ENCODE measurements at places on chromosomes 5 and 9.

DNA sequence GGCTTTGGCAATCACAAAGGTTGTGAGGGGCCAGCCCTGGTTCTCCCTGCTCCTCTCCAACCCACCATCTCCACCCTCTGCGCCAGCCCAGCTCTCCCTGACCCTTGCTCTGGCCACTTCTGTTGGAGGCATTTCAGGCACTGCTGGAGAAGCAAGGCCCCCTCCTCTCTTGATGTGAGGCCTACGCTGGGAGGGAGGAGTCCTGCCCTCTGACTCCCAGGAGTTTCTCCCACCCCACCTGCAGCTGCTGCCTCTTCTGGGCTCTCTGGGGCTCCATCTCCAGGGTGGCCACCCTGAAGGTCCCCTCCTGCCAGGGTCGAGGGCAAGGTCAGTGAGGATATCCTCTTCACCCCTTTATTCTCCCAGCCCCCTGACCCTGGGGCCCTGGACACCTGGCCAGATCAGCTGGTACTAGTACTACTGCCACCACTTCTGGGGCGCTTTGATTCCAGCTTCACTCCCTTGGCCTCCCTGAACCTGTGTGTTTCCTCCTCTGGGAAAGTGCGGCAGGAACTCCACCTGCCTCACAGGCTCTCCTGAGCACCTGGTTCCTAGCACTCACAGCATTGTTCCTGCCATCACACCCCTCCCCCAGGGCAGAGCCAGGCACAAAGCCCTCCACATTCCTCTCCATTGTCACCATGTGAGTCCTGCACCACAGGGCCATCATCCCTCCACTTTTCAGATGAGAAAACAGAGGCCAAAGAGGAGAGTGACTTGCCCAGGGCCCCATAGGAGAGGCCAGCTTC lies 23.8 kb upstream of the TDRD7 start:
- no peak for DNase-seq

DNA sequence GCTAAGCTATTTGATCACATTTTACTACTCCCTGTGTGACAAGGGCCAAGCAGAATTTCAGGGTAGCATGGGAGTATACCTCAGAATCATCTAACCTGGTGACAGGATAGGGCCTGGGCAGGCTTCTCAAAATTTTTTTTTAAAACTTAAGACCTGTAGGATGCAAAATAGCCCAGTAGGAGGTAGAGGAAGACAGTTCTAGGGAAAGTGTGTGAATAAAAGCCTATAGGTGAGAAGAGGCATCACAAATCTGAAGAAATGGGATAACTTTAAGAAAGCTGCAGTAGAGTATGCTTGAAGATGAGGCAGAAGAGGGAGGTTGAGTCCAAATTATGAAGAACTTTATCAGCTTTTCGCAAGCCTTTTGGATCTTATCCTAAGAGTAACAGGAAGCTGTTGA lies 32.3 kb downstream of the CNTRL start:
- DNase-seq = no peak

DNA sequence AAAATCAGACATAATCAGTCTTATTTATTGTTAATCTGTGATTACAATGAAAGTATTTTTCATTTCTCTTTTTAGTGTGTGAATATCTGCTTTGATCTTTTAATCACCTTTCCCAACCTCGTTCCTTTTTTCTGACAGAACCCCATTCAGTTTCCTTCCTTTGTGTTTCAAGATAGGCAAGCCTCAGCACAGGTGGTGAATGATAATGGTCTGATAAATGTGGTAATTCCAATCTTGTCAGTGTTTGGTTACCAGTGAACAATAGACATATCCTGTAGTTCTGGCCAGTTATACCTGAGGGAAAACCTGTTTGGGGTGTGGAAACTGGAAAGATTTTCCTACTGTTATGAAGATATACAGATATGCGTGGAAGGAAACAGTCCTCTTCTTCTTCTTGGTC lies 13.5 kb downstream of the STX17 start:
- DNase-seq = no peak

DNA sequence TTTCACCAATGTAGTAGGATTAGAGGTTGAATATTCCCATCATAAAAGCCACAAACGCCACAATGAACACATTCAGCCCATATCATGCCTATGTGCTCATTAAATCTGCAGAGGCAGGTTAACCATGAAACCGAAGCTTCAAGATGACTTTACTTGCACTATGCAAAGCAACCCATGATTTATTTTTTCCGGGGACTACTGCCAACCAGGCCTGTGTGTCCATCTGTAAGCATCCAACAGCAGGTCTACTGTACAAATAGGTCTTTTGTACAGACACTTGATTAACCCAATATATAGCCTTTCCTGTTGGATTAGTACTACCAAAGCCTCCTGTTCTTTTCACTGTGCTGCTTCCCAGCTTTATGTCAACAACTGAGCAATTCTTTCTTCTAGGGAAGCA lies 104.9 kb upstream of the CDH10 start:
- no peak for DNase-seq

DNA sequence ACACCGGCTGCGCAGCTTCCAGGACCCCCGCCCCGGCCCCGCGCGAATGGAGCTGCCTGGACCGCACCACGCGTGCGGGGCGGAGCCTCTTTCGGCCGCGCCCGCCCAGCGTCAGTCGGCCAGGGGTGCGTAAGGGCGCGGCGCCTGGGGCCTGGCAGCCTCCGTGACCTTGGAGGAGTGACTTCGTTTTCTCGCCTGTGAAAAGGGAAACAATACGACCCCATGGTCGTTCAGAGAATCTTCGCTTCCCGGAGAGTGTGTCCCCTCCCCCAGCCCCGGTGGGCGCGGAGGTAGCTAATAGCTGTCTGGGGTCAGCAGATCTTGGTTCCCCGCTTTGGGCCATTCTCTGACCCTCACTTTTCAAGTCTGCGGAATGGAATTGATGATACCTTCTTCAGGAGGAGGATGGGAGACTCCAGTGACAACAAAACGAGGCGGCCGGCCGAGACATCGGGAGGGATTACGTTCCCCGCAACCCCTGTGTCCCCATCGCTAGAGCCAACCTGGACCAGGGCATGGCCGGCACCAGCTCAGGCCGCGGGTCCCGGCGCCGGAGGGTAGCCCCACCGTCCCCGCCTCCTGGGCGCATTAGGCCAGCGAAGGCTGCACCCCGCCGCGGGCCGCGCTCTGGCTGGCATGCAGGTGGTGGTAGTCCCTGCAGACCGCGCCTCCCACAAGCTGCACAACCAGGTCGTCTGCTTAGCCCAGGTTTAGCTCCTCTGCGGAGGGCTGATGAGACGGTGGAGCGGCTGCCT lies 5.5 kb upstream of the CDHR2 start:
- peak; percentile 74 for DNase-seq

DNA sequence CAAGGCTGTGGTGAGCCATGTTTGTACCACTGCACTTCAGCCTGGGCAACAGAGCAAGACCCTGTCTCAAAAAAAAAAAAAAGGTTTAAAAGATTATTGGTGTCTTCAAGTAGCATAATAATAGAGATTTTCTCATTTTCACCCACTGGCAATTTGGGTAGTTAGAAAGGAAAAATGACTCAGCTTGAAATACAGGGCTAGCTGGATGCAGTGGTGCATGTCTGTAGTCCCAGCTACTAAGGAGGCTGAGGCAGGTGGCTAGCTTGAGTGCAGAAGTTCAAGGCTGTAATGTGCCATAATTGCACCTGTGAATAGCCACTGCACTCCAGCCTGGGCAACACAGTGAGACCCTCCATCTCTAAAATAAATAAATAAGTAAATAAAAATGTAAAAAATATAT lies 111.1 kb downstream of the ARRDC3 start:
- no peak for DNase-seq

- DNase-seq = no peak
Observed at GRCh38 chr9:9893837-9894236, 719.0 kb downstream of the PTPRD start.

GRCh38 chr5:166938071-166938470 lies 1353.4 kb upstream of the WWC1 start:
- no peak for DNase-seq

- DNase-seq = no peak
Observed at GRCh38 chr5:3596857-3597166, 1.2 kb downstream of the IRX1 start.

DNA sequence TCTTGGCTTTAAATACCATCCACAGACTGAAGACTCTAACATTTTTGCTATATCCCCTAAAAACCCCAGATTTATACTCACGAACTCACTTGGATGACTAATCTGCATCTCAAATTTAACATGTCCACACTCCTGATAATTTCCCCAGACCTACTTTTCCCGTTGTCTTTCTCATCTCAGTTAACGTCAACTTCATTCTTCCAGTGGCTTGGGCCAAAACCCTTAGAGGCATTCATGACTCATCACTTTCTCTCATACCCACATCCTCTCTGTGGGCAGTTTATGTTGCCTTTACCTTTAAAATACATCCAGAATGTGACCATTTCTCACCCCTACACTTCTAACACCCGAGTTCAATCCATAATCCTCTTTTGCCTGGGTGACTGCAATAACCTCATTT lies 96.7 kb downstream of the EDIL3 start:
- DNase-seq = no peak

- DNase-seq = no peak
Observed at GRCh38 chr5:1484730-1485578, 38.8 kb downstream of the LPCAT1 start.

GRCh38 chr5:114407783-114408182 lies 45.9 kb downstream of the KCNN2 start:
- no peak for DNase-seq
